ENCODE measurements at places on chromosomes 2 and 18. TPM values are rescaled to one million over a fixed set of nuclear protein-coding genes. Genes with fewer than 3 reads are reported as not detected.

DNA sequence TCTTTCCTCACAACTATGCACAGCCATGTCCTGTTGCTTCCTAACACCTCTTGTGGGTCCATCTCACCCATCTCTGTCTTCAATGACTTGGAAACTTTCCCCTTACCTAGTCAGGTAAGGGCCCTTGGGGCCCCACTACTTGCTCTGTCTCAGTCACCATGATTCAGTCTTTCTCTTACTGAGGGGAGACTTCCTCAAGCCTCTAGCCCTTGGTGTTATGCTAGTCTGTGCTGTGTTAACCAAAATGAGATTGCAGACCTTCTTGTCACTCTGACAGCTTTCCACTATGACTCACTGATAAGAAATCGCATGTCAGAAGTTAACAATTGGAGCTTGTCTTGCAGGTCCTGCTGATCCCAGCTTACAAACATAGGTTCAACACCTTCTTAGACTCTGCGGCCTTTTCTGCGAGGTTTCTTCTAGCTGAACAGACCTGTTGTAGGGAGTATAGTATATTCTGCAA lies 65.3 kb downstream of the WDR75 start:
- peak; percentile 67 for DNase-seq

DNA sequence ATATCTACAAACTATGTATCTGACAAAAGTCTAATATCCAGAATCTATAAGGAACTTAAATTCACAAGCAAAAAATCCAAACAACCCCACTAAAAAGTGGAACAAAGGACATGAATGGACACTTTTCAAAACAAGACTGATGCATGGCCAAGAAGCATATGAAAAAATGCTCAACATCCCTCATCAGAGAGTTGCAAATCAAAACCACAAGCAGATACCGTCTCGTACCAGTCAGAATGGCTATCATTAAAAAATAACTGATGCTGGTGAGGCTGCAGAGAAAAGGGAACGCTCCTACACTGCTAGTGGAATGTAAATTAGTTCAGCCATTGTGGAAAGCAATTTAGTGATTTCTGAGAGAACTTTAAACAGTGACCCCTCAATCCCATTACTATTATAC lies 56.5 kb downstream of the CCBE1 start:
- DNase-seq: no peak

REEP1 gene
- total RNA-seq: under 0.01 TPM

GRCh38 chr18:26826656-26827235 lies 38.8 kb downstream of the AQP4 start:
- no peak for DNase-seq

- peak; percentile 71 for DNase-seq
Measured at GRCh38 chr2:173690349-173690748, 274.8 kb downstream of the SP3 start.

GRCh38 chr2:141055531-141055930 lies 1075.3 kb downstream of the LRP1B start:
- peak; percentile 76 for DNase-seq

EEF1B2 gene
- 816 TPM for total RNA-seq

GRCh38 chr2:163610817-163611556 lies 124.8 kb downstream of the FIGN start:
- no peak for DNase-seq

LIMS4 gene
- total RNA-seq: not detected

DNA sequence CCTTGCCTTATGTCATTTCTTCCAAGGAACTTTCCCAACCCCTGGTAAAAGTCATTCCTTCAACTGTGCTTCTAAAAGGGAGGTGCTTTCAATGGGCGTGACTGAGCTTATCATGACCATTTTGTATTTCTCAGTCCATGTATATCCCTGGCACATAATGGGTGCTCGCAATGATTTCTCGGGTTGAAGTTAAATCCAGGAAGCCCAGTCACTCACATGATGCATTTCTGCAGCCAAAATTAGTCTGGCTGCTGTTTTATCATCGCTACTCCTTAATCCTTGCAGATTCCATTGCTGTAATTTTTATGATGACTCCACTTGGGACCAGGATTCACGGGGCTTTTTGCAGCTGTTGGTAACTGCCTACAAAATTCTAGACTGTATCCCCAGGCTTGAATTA lies 25.9 kb upstream of the RFX8 start:
- DNase-seq: no peak

- no peak for DNase-seq
Measured at GRCh38 chr2:110994250-110994961, 126.3 kb upstream of the BCL2L11 start.

DNA sequence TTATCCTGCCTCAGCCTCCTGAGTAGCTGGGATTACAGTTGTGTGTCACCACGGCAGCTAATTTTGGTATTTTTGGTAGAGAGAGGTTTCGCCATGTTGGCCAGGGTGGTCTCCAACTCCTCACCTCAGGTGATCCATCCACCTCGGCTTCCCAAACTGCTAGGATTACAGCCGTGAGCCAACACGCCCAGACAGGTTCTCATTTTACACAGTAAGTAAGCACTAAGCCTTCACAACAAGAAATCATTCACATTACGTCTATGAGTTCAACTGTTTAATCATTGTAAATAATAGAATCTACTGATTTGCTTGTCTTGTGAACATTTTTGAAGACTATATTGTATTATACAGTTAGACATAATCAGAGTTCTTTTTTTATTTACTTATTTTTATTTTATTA lies 131.5 kb upstream of the LRATD1 start:
- DNase-seq: peak; percentile 55

DNA sequence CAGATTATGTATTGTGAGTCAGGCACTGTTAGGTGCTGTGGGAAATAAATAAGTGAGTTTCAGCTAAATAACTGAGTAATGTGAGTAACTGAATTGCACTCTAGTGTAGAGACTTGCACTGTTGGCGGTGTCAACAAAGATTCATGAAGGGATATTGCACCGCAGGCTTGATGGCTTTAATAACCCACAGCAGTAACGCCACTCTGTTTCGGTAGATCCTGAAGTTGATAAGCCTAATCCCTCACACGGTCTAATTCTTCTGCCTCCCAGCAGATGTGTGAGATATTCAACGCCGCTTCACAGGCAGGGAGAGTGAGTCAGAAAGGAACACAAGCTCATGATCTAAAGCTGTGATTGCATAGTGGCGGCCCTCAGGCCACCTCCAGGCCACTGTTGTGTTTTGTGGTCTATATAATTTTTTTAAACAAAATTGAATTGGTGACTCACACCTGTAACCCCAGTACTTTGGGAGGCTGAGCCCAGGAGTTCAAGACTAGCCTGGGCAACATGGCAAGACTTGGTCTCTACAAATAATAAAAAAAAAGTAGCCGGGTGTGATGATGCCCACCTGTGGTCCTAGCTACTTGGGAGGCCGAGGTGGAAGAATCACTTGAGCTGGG lies 94.3 kb downstream of the LIPG start:
- DNase-seq: peak; percentile 86

DLGAP1 gene
- total RNA-seq: 0.26 TPM

- no peak for DNase-seq
Measured at GRCh38 chr2:240930096-240930630, 24.0 kb downstream of the CROCC2 start.

DNA sequence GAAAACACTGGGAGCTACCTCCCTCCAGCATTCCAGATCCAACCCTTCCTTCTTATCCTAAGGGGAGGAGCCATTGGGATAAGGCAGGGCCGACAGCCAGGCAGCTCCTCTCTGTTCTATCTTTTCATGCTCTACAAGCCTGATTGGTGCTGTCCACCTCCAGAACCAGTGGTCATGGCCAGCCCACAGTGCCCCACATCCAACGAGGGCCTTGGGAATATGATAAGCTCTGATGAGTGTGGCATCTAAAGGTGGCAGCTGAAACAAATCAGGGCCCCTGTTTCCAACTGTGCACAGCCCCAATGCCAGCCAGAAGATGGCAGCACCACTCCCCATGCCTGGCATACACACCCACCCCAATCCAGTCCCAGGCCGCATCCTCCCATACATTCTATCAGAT lies 329.3 kb downstream of the C1D start:
- peak; percentile 19 for DNase-seq

- DNase-seq: no peak
Measured at GRCh38 chr2:48428449-48428848, 101.5 kb upstream of the STON1 start.

CPO gene
- total RNA-seq: 0.13 TPM

DNA sequence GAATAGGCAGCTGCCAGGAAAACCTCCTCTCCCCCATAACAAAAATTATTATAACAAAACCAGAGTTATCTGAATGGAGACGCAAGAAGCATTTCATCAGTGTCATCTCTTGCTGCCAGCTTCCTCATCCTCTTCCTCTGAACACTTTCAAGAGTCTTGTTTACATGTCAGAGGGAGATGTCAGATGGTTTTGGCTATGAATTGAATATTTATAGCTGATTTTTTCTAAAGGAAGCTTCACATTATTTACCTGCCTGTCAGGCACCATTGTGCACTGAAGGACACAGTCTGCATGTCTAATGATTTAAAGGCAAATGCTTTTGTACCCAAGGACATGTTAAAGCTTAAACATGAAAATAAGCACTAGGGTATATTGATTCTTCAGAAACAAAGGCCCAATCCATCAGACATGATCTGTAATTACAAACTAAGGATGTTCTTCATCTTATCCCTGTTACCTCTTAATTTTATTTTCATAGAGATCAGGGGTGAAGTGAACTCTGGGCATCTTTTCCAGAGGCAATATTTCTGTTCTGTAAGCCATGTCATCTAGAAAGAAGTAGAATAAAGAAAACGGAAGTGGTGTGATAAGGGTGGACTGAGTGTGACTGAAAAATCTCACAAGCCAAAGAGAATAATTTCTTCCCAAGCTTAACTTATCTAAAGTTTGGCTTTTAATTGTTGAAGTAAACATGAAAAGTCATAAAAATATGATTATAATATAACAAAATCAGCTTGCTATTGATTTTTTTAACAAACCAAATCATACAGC lies 168.7 kb downstream of the ANKRD44 start:
- DNase-seq: no peak

DNA sequence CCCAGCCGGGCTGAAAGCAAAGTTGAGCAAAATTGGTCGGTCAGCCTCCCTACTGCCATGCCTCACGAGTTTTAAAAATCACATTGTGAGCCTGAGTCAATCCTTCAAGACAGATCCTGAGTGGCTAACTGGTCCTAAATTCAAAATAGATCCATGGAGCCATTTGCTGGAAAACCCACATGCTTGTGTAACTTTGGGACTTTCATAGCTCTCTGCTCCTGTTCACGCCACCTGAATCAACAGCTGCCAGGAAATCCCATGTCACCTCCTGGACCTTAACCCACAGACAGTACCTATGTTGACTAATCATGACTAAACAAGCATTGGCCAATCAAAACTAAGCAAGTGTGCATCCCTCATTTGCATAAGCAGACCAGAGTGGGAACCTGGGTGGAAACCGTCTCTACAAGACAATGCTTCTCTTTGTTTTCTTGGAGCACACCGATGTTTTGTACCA lies 42.8 kb upstream of the LDLRAD4 start:
- peak; percentile 7 for DNase-seq

SLC9A2 gene
- total RNA-seq: under 0.01 TPM

GRCh38 chr2:28325173-28325566 lies 67.5 kb upstream of the FOSL2 start:
- no peak for DNase-seq

GRCh38 chr2:197777823-197778407 lies 7.2 kb downstream of the BOLL start:
- DNase-seq: peak; percentile 41

DNA sequence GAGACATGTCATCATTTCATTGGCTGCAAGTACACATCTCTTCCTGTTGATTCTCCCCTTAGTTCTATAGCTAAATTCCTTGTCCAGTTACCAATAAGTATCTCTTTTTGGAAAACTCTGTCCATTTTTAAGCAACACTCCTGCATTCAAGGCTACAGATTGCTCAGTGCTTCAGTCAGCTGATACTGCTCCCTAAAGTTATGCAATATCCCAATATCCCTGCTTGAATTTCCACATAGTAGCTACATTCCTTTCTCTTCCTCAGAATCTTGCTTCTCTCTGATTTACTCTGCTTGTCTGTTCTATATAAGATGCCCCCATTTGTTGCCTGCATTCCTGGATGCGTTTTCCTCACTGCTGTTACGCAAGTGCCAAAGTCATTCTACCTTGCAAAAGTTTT lies 109.8 kb downstream of the PARD3B start:
- DNase-seq: peak; percentile 60

EVX2 gene
- not detected for total RNA-seq

- no peak for DNase-seq
Measured at GRCh38 chr2:20203072-20203471, 21.9 kb downstream of the SDC1 start.

- no peak for DNase-seq
Measured at GRCh38 chr2:15941481-15941850, 1.1 kb downstream of the MYCN start.

GRCh38 chr2:13779996-13780395 lies 852.5 kb upstream of the LRATD1 start:
- no peak for DNase-seq

- DNase-seq: no peak
Measured at GRCh38 chr2:29249666-29250253, 134.5 kb downstream of the CLIP4 start.

ERBB4 gene
- under 0.01 TPM for total RNA-seq

DNA sequence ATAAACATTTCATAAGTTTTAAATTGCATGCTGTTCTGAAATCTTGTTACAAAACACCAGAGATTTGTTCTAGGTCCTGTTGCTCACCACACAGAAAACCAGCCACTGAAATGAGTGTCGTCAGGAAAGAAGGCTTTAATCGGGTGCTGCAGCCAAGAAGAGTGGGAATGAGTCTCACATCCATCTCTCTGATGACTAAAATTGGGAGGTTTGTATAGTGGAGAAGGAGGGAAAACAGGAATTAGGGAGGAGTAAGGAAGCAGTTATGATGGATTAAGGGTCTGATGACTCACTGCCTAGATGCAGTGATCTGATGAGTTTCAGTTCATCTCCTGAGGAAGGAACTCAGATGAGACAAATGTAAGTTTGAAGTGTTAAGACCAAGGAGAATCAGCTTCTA lies 42.1 kb upstream of the GPR39 start:
- peak; percentile 46 for DNase-seq

GRCh38 chr2:219094171-219094570 lies 33.5 kb upstream of the IHH start:
- DNase-seq: no peak

DNA sequence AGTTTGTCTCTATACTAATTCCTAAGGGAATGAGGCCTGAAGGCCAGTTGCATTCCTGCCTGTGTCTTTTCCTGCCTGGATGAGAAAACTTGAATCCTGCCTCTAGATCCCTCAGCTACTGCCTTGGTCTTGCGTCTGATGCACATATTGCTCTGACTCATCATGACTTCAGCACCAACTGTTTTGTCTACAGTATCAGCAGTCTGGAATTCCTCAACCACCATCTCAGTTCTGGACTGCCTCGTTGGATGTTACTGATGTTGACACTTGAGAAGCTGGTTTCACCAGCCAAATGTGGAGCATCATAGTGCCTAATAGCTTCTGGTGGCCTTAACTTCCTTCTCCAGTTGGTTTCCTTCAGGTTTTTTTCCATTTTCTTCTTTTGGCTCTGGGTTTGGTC lies 211.0 kb downstream of the CTNNA2 start:
- peak; percentile 60 for DNase-seq

MPP4 gene
- total RNA-seq: 0.13 TPM

- peak; percentile 42 for DNase-seq
Measured at GRCh38 chr2:15976354-15976753, 36.0 kb downstream of the MYCN start.
